Stimulated activated naive CD8-positive, alpha-beta T cell treated with anti-CD3 and anti-CD28 coated beads, Interleukin-15, amount 100 ng/mL, for 72 hours (primary cell): ENCODE measurements at places on chromosomes 6 and 20.

- no peak for DNase-seq
Observed at GRCh38 chr20:18412221-18412901, 54.5 kb downstream of the DZANK1 start.

- no peak for DNase-seq
Observed at GRCh38 chr6:105988321-105988720, 97.8 kb upstream of the PRDM1 start.

GRCh38 chr6:129504456-129504855 is 205.5 kb downstream of the ARHGAP18 start:
- no peak for DNase-seq

GRCh38 chr6:166237617-166238016 is 70.0 kb upstream of the TBXT start:
- no peak for DNase-seq

GRCh38 chr6:165448210-165448609 is 138.8 kb upstream of the C6orf118 start:
- DNase-seq: no peak
